Neural progenitor cell (in vitro differentiated cells): ENCODE measurements at places on chromosomes 7 and 10. TPM values are rescaled to one million over a fixed set of nuclear protein-coding genes. Genes with fewer than 3 reads are reported as not detected.

Gene ERVW-1
- not detected in 2 replicates for total RNA-seq

- DNase-seq = no peak
These were observed 18.7 kb upstream of the PCBD1 start for GRCh38 chr10:70906953-70907636.

Gene CYP2C8
- 1.1 and 2.8 TPM in 2 replicates for total RNA-seq

GRCh38 chr10:121310151-121310711, 288.0 kb downstream of the FGFR2 start:
- DNase-seq = peak; percentile 91

Gene EN2
- total RNA-seq = not detected in 2 replicates

GRCh38 chr7:117014099-117014656, 60.9 kb downstream of the ST7 start:
- DNase-seq = no peak

Gene PHTF2
- 33.0 and 38.6 TPM in 2 replicates for total RNA-seq

DNA sequence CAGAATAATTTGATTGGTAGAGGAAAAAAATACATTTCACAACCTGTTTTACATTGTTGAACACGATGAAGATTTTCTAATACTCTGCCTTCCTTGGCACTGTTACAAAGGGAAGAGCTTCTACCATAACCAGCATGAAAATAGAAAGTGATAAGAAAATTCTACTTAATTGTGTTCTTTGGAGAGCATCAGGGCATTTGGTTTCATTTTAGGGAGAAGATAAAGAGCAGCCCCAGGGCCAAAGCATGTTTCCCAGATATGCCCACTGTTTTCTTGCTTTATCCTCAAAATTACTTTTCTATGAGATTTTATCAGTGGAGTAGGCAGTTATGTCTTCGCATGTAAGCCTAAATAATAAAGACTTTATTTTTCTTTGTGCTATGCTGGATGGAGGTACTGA, 9.5 kb downstream of the CHRM2 start:
- DNase-seq = no peak

Gene UCN3
- total RNA-seq = not detected in 2 replicates

GRCh38 chr7:24932815-24933214, 47.2 kb downstream of the OSBPL3 start:
- peak; percentile 18 for DNase-seq

DNA sequence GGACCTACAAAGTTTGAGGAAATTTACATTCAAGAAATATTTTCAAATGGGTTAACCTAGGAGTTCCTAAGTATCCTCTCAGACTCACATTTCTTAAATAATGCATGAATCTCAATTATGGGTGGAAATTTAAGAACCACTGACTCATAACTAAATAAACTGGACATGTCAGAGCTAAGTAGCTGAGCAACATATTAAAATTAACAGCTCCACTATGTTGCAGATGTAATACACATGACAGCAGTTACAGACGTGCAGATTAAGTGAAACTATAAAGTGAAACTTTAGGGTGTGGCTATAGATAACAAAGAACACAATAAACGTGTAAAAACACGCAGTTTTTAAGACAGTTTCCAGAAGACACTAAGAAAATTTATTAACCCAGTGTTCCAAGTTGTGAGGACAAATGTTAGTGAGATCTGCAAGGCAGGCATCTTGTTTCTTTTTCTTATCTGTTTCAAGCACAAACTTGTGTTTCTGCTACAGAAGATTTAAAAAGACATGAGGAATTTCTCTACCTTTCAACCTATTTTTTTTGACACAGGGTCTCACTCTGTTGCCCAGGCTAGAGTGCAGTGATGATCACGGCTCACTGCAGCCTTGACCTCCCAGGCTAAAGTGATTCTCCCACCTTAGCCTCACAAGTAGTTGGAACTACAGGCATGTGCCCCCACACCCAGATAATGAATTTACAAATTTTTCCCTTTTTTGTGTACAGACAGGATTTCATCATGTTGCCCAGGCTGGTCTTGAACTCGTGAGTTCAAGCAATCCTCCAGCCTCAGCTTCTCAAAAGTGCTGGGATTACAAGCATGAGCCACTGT, 25.3 kb downstream of the DNMBP start:
- no peak for DNase-seq

DNA sequence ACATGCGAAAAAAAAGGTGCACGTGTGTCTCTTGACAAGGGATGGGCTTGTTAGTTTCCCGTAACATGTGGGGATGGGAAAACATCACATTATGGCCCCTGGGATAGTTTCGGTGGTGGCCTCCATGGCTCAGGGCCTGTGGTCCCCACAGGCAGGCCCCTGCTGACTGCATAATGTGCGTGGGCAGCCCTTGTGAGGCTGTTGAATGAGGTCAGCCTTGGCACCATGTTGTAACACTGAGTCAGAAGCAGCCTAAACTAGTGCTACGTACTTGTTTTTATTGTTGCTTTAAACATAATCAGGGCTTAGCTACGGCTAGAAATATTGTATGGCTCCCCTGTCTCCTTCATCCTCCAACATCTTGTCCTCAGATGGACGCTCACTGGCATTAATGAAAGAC, 80.6 kb downstream of the BEND7 start:
- no peak for DNase-seq

Gene PRKRIP1
- total RNA-seq = 29.1 and 44.5 TPM in 2 replicates

DNA sequence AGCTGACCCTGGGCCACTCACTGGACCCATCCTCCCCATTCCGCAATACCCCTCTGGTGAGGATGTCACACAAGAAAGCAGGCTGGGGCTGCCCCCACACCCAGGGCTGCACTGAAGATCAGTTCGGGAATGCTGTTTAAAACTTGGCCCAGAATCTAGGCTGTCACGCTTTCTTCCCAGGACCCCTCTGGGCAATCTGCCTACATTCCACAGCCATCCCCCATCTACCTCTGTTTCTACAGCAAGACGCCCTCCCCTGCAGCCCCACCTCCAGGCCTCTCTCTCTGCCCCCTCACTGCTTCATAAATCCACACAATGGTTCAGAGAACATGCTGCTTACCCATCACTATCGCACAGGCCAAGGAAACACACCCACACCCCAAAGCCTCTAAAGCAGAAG, 36.1 kb downstream of the XPNPEP1 start:
- DNase-seq = no peak
